CD4-positive, alpha-beta T cell treated with Interleukin-15 for 4 hours (primary cell): ENCODE measurements at places on chromosomes 2 and 18.

GRCh38 chr2:60104514-60105505 lies 448.6 kb downstream of the BCL11A start:
- no peak for DNase-seq

DNA sequence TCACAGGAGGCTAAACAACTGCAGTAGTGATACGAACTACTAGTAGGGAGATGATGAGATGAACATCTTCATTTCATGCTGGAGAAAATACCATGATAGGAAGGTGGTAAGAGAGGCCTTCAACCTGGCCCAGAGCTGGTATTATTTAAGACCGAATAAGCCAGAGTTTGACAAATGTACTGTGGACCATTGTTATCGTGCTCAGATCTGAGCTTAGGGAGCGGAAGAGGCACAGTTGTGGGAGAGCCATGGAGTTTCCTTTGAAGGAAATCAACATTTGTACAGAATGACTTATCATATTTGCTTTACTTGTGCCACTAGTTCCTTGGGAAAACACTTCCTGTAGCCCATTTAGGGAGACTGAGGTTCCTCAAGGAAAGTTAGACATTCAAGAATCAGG lies 260.6 kb upstream of the TNP1 start:
- no peak for DNase-seq

DNA sequence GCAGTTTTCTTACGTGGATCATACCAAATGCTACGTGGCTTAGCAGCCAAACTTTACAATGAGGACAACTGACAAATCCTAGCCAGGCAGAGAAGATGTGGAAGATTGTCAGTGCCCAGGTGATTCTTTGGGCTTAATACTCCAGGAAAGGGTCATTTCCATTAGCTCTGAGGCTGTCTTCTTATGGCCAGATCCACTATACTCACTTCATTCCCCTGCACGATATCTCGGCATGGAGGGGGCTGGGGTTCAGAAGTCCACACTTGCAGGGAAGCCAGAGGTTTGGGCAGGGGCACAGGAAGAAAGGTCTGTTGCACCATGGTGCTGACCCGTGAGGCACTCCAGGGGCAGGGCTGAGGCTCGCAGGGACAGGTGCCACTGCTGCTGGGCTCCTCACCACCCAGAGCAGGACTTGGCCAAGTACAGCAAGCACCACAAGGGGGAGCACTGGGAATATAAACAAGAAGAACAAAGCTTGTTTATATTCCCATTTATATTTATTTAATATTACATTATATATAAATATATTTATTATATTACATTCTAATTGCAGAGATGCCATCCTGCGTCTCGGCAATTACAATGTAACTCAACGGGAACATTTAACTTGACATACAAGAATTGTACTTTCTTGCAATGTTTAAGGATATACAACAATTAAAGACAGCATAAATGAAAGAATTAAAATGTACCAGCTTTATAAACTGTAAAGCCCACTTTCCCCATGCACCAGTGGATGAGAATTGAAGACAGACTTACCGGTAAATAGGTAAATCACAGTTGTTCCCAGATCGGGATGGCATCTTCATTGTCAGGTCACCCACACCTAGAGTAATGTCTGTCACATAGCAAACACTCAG lies 27.2 kb downstream of the CLUL1 start:
- DNase-seq = peak; percentile 48

- no peak for DNase-seq
Measured at GRCh38 chr2:84449711-84450110, 9.4 kb downstream of the SUCLG1 start.

DNA sequence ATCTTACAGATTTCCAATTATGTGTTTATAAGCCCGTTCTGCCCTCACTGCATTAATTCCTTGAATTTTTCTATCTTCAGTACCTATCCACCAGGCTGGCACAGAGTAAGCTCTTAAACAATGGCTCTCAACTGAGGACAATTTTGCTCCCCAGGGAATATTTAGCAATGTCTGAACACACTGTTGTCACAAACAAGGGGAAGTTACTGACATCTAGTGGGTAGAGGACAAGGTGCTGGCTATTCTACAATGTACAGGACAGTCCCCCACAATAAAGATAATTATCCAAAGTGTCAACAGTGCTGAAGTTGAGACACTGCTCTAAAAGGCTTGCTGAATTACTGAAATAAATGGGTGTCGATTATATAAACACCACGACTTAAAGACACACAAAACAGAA lies 5.0 kb downstream of the NDUFS1 start:
- DNase-seq = no peak

DNA sequence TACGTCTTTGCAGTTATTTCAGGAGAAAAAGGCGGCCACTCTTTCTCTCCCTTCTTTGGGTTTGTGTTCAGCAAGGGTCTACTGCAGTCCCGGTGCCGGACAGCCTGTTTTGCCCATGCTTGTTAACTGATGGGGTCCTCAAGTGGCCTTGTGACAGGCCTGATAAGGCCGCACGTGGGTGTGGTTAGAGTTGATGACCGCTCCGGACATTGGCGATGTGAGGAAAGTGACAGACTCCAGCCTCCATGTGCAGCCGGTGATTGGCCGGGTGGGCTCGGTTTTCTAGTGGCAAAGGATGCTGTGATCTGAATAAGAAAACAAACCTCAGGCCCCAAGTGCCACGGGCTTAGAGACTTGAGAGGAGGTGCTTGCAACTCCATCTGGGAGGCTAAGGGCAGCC lies 15.6 kb downstream of the HPCAL1 start:
- no peak for DNase-seq

DNA sequence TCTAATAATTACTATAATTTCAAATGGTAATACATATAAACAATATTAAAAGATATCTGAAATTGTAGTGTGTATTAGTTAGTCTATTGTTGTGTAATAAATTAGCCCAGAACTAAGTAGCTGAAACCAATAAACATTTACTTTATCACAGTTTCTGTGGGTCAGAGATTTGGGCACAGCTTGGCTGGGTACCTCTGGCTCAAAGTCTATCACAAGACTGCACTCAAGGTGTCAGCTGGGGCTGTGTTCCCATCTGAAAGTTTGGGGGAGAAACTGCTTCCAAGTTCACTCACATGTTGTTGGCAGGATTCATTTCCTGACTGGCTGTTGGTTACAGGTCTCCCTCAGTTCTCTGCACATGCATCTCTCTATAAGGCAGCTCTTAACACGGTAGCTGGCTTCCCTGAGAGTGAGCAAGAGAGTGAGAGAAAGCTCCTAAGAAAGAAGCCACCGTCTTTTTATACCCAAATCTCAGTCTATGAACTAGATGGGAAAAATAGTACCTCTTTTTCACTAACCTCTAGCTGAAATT lies 25.6 kb upstream of the WIPF1 start:
- DNase-seq = no peak

- DNase-seq = no peak
Measured at GRCh38 chr18:52345428-52345827, 5.4 kb downstream of the DCC start.

- DNase-seq = no peak
Measured at GRCh38 chr2:146873646-146874259, 971.1 kb upstream of the ACVR2A start.

GRCh38 chr2:24508878-24509277 lies 17.8 kb downstream of the NCOA1 start:
- no peak for DNase-seq

DNA sequence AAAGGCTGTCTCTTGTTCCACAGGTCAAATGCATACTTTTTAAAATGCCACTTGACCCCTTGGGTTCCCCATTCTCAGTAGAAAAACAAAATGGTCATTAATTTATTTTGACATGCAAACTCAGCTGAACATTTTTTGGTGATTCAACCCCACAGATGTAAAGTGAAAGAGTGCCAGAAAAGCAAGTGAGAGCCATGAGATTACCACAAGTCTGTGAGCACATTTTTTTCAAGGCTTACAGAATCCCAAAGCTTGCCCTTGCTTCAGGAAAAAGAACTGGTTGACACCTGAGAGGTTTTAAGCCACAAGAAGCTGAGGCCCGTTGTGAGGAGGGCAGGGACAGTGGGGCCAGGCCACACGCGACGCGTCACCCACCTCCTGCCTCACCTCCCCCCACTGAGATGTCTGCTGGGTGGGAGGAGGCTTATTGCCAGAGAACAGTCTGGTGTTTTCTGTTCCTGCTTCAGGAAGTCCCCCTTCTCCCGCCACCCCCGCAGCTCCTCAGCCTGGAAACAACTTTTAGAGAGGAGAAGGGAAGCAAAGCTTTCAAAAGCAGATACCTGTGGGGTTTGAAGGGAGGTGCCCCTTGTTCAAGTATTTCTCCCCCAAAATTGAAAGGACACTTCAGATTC lies 70.4 kb upstream of the CYP1B1 start:
- no peak for DNase-seq

- DNase-seq = no peak
Measured at GRCh38 chr2:176074919-176075425, 8.8 kb downstream of the EVX2 start.

GRCh38 chr2:189837326-189837725 lies 53.1 kb downstream of the PMS1 start:
- no peak for DNase-seq

GRCh38 chr18:50850307-50851065 lies 28.4 kb upstream of the ME2 start:
- no peak for DNase-seq

DNA sequence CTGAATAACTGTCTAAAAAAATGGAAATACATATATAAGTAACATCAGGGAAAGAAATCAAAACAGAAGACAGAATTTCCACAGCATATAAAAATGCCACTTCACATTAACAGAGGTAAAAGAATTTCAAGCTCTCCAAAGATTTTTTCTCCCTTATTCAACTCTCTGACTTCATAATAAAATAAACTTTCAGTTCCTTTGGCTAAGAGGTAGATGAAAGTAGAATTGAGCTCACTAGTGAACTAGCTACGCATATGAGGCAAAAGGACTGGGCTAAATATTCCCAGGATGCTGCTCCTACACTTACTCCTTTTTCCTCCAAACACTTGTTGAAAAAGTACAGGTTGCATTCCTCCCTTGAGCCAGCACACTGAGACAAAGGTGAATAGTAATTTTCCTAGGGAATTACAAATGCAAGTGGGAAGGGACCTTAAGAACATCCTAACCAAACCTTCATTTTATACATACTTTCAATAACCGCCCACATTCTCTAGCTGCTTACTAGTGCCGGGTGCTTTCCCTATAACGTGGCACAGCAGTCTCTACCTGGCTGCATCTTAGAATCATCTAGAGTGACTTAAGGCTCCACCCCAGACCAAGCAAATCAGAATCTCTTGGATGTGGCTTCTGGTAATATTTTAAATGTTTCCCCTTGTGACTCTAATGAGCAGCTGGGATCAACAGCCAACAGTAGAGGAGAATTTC lies 136.6 kb downstream of the MTCL1 start:
- DNase-seq = no peak

- DNase-seq = no peak
Measured at GRCh38 chr2:140942284-140942683, 1188.5 kb downstream of the LRP1B start.

- no peak for DNase-seq
Measured at GRCh38 chr18:55152801-55153200, 193.5 kb upstream of the CCDC68 start.

DNA sequence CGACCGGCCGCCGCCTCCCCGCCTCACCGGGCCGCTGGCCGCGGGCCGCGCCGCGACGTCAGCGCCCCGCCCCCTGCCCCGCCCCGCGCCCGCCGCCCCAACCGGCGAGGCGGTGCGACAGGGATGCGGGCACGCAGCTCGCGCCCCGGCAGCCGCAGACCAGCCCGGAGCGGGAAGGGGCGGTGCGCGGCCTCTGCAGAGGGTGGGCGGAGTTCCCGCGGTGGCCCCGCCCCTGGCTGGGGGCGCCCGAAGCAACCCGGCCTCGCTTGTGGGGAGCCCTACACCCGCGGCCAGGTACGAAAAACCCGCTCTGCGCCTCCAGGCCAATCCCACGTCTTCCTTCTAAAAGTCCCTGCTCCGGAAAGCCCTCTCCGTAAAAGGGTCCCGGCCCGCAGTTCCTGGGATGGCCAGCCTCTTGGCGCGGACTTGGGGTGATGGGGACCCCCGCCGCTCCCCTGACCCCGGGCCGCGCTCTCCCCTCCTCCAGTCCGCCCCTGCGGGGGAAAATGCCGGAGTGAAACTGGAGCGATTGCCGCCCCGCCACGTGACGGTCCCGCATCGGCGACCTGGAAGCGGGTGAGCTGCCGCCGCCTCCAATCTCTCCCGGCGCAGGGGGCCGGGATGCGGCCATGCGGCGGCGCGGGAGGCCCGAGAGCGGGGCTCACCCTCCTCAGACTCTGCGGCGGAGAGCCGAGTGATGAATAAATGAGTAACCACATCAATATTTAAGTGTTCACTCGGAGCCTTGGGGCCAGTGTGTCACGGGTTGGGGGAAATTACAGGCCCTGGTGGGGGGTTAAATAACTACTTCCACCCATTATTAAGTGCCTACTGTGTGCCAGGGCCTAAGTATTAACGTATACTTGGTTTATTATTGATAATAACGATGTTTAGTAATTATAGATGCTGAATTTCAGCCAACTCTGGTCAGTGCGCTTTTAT lies at the start of gene RAB11FIP5:
RAB11FIP5 (minus strand) TSS at position 36 of the 942 bp plus-strand sequence. CDS start 171 bp downstream, outside the sequence.
- peak; percentile 79 for DNase-seq

DNA sequence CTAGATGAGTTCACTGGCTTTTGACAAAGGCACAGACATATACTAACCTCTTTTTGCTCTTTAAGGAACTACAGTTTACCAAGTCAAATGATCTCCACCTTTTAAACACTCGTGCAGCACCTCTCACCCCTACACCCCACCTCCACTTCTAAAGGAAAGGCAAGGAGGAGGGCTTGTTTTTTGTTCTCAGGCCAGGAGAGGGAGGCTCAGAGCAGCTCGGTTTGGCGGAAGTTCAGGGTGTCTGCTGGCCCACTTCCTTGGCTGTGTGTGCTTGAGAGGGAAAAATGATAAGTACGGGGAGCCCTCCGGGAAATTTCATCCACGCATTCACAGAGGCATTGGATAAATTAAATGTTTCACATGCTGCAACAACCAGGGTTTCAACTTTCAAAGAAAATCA lies 667.9 kb downstream of the BCL11A start:
- DNase-seq = no peak

- DNase-seq = no peak
Measured at GRCh38 chr18:49646873-49647272, 85.0 kb downstream of the LIPG start.

- no peak for DNase-seq
Measured at GRCh38 chr18:24198461-24198860, 59.6 kb downstream of the CABYR start.

- no peak for DNase-seq
Measured at GRCh38 chr2:211996857-211997256, 541.7 kb downstream of the ERBB4 start.

GRCh38 chr2:226116346-226116745 lies 683.3 kb downstream of the IRS1 start:
- DNase-seq = no peak

DNA sequence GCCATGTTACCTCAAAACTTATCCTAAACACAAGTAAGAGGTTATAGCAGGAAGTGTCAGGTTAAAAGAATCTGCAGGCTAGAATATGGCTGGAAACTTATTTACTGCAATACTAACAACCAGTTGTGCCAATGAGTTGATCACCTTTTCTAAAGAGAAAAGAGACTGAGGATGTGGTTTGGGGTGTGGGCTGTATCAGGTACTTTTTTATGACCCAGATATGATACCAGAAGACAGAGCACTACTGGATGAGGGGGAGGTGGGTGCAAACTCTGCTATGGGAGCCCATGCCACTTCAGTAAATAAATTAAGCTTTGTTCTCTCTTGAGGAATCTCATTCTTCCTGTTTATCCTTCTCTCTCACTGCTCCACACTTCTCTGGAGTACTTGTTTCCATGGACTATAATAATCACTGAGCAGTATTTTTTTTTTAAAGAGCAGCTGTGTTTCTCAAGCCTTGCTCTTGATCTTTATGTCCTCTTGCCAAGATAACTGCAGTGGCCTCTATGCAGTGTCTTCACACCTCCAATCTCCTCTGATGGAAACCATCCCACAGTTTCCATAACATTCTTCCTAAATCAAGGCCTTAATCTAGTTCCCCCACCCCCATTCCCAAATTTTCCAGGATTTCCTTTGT lies 51.2 kb upstream of the NOSTRIN start:
- DNase-seq = peak; percentile 45
